ENCODE measurements at places on chromosomes 11 and 22.
A peak's percentile ranks its signal among the peaks of the same experiment; 100 is the strongest.

- no peak for DNase-seq
These were observed 288.5 kb downstream of the OPCML start for GRCh38 chr11:133243832-133244231.

GRCh38 chr11:117833401-117833891, 8.9 kb upstream of the FXYD2 start:
- no peak for DNase-seq

DNA sequence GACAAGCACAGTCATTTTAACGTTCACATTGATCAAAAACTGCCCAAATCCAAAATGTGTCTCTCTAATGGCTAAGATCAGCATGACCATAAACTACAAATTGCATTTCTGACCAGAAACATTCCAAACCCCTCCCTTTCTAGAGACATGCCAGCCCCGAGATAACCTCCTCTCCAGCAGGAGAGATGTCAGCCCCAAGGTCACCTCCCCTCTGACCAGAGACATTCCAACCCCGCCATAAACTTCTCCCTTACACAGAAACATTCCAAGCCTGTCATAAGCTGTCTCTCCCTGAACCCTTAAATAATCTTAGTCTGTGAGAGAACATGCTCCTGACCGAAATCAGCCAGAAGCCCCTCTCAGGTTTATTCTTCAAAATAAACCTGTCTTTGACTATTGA, 6.6 kb upstream of the EXT2 start:
- no peak for DNase-seq

GRCh38 chr11:75767228-75767572, 1.4 kb upstream of the DGAT2 start:
- no peak for DNase-seq

GRCh38 chr22:39284983-39285382, 34.4 kb downstream of the RPL3 start:
- no peak for DNase-seq

DNA sequence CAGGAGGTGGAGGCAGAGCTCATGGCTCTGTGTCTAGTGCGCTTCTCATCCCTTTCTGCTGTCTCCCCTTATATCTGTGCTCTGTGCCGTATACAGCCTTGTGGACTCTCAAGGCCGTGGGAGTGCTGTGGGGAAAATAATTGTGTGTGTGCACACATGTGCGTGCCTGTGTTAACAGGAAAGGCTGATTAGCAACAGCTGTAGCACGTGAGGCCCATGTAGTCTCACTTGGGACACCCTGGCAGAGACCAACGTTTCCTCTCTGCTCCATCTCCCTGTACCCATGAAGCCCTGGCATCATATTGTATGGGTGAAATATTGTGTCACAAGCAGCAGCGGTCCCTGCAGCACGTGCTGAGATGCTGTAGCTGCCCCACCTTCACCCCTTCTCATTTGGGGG, 109.3 kb downstream of the LRRC32 start:
- DNase-seq, result no peak

DNA sequence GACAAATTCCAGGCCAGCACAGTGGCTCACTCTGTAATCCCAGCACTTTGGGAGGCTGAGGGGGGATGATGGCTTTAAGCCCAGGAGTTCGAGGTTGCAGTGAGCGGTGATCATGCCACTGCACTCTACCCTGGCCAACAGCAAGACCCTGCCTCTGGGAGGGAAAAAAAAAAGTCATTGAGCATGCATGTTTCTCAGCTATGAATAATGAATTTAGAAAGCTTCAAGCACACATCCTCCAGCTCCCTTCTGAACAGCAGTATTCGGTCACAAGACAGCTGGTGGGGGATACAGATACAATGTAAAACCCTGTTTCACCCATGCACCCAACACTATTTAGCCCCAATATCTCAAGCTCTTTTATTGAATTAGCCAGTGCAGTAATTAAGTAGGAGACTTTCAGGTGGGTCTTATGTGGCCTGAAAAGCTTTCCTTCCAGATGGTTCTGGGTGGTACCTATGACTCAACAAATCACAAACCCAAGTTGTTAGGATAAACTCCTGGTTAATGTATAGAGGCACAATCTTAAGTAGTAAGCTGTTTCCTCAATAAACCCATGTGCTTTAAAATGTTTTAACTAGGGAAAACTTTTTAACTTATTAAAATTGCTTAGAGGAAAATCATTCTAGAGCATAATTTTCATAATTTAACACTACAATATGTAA, 13.4 kb downstream of the PRDM10 start:
- no peak for DNase-seq

- no peak for DNase-seq
These were observed 54.6 kb downstream of the MCM5 start for GRCh38 chr22:35454416-35455054.

- DNase-seq, result no peak
These were observed 42.1 kb upstream of the SEZ6L start for GRCh38 chr22:26127126-26127525.

- DNase-seq, result no peak
These were observed 7.6 kb downstream of the MYO18B start for GRCh38 chr22:25749420-25750169.

- no peak for DNase-seq
These were observed 5.4 kb downstream of the DAGLA start for GRCh38 chr11:61685617-61685967.

DNA sequence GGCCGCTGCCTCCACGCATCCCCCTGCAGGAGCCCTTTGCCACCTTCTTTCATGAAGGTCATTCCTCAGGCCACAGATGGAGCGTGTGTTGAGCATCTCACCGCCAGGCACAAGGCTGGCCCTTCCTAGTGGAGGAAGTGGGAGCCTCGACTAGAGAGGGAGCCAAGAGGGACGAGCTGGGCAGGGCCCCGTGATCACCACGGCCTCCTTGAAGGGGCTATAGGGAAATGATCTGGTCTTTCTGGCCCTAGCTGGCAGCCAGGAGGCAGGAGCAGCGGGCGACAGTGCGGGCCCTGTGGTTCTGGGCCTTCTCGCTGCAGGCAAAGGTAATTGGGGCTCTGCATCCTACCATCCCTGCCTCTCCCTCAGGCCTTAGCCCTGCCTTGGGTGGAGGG, 49.1 kb downstream of the PISD start:
- no peak for DNase-seq

DNA sequence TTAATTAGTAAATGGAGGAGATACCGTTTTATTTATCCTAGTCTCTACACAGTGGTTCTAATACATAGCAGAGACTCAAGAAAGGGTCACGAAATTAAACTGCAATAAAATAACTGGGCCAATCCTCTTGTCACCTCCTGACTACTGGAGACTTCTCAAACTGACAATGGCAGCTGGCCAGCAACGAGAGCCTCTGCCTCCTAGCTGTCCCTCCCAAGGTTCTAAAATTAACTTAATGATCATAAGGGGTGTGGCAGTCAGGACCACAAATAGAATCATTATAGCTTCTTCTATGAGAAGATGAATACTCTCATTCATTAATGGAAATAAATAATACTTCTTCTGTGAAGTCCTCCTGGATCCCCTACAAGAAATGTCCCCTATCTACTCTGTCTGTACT, 63.8 kb upstream of the APOA1 start:
- DNase-seq, result no peak

- DNase-seq, result no peak
These were observed 221.4 kb downstream of the BLID start for GRCh38 chr11:121894581-121894980.

- DNase-seq, result no peak
These were observed 939 bp downstream of the ALX4 start for GRCh38 chr11:44308923-44309477.

GRCh38 chr11:113562576-113562975, 87.4 kb upstream of the DRD2 start:
- DNase-seq, result no peak

GRCh38 chr22:19664951-19665783, 49.1 kb upstream of the SEPTIN5 start:
- no peak for DNase-seq

GRCh38 chr11:84396521-84396920, 1110.4 kb upstream of the CCDC90B start:
- no peak for DNase-seq

GRCh38 chr22:50581031-50581949, 1.4 kb downstream of the CHKB start:
- no peak for DNase-seq

- DNase-seq, result no peak
These were observed 1461.2 kb downstream of the TBC1D22A start for GRCh38 chr22:48223488-48224190.

DNA sequence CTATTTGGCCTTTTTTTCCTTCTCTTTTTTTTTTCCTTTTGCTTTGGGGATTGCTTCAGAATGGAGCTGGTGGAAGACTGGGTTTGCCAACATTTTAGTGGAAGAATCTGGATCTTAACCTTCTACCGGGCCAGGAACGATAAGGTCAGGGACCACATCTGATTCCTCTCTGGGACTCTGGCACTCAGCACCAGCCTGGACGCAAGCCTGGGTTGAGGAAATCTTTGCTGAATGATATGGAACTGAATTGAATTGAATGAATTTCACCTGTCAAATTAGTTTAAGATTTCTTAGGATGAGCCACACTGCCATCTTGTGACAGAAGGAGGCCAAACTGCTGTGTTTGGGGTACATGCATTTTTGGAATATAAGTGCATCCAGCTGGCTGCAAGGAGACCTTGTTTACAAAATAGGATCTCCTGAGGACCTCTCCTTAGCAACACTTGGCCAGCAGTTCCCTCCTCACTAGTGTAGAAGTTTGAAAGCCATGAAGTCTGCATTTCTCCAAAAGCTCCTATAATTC, 30.4 kb downstream of the TPBGL start:
- DNase-seq, result peak; percentile 5

DNA sequence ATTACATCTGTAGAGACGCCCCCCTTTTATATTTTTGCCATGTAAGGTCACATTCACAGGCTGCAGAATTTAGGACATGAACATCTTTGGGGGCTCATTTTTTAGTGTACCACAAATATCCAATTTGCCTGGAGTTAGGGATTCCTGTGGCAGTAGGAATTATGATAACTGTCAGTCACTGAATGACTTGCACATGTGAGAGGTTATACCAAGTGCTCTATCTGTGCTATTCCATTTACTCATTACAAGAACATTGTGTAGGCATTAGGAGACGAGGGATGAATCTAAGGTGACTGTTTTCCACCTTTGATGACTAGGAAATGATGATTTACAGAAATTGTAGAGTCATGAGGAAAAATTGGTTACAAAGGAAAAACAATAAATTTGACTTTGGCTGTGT, 79.3 kb downstream of the LIF start:
- DNase-seq, result no peak

DNA sequence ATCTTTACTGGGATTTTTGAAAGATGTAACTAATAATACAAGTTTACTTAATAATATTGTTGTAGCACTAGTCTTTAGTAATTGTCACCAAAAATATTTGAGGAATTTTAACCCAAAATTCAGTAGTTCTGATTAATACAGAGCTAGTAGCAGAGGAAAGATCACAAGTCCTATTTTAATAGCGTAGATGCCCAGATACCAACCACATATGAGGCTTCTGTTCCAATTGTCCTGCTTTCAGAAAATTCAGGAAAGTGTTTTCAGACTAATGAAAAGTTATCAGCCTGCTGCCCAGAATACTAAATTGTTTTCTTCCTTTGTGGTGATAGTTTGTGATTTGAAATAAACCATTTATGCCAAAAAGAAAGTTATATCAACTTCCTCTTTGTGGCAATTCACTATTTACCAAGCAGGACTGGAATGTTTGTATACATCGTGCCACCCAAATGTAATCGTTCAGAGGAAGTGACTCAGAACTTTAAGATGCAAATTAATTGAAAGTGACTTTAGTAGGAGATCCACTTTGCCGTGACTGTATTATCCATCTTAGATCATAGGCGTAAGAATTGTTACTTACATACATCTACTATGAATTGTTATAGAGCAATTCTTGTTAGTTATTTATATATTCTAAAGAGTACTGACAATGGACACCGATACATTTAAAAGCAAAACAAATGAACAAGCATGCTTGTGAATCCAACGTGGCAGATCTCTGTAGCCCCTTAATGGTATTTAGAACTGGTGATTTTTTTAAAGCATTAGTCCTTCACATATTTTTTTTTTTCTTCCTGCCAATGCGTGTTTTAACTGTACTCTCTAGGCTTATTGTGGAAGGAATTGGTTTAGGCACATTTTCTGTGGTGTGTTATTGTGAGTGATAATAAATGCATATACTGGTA, 231.0 kb downstream of the DDX10 start:
- no peak for DNase-seq

DNA sequence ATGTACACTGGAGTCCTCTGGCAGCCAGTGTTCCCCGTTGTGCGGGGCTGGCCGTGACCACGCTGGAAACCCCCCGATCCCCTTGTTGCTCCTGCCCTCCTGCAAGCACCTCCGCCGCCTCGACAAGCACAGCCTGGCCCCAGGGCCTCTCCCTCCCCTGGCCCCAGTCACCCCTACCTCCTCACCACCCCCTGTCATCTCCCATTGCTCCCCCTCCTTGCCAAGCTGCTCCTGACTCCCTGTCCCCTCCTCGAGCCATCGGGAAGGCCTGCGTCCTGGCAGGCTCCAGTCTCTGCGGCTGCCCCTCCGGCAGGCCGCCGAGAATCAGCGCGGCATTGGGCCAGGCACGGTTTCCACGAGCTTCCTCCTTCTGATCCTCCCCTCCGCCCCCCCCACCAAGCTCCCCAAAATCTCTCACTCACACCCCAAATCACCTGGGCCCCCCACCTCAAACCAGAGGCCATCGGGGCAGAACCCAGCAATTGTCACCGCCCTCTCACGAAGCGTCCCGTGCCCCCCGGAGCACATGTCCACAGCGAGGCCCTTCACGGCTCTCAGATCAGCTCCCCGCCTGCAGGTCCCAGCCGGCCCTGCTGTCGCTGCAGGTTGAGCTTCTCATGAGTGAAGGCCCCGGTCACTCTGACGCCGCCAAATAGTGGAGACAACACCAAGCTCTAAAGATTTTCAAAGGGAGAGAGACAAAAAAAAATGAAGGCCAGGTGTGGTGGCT, 5.7 kb upstream of the LSP1 start:
- no peak for DNase-seq

GRCh38 chr11:10806206-10806605, 2.5 kb downstream of the EIF4G2 start:
- DNase-seq, result no peak

DNA sequence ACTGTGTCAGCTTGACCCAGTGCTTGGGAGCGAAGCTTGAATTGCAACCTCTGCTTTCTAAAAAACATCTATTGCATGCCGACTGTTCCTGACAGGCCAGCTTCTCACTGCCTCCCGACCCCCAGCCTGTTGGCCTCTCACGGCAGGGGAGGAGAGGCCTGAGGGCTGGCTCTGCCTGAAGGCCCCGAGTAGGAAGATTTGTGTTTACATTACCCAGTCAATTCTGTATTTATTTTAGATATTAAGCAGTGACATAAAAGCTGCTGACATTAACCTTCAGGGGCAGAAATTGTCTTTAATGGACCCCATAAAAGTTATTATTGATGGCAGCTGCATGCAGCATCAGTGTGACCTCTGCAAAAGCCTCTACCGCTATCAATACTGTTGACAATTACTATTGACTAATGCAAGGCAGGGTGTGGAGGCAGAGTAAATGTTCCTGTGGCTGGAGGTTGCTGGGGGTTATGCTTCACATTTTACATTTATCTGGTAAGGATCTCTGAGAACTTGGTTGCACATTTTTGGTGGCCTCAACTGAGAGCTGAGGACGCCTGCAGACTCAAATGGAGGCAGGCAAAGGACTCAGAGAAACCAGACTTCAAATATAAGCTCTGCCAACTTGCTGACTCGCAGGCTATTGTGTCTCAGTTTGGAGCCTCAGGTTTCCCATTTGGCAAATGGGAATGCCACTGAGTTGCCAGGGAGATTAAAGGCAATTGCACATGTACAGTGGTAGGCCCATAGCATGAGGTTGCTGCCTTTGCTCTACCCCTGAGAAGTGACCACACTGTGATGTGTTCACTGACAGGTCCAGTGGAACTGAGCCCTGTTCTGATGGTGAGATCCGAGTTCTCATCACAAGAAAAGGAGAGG, 380.5 kb downstream of the TENM4 start:
- no peak for DNase-seq

Measured in glutamatergic neuron (in vitro differentiated cells).